ENCODE measurements at places on chromosomes 4 and X.

- DNase-seq: no peak
Observed at GRCh38 chrX:26192204-26192603, at the start of gene MAGEB6. Gene MAGEB6 (plus strand): TSS chrX:26192440. CDS start chrX:26193847, 1,407 bp downstream.

DNA sequence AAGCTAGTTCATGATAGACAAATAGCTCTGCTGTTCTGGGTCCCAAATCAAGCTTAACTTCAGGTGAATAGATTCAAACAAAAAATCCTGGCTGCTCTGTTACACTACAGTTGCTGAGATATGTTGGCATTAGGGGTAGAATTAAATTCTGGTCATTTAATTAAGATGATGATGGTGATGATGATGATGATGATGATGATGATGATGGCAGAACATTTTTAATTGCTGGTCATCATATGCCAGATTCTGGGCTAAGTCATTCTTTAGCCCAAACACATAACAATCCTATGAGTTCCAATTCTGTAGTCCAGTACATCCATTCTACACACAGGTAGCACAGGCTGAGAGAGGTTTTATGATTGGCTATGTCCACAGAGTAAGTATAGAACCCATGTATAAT, 741.5 kb downstream of the STIM2 start:
- no peak for DNase-seq

GRCh38 chr4:4645743-4646142, 103.9 kb upstream of the STX18 start:
- no peak for DNase-seq

DNA sequence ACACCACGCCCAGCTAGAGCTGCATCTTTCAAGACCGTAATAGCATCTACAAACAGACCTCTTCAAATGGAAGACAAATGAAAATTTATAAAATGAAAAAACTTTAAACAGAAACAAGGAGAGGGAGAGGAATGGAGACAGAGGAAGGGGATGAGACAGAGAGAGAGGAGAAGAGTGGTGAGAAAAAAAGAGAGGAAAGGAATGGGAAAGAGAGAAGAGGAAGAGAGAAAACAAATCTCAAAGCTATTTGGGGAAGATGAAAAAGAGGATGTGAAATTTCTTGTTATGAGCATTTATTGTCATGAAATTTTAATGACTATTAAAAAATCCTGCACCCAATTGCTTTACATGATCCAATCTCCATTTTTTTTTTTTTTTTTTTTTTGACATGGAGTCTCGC, 726.9 kb downstream of the GRID2 start:
- no peak for DNase-seq

GRCh38 chrX:131068945-131069719, 11.0 kb downstream of the ARHGAP36 start:
- no peak for DNase-seq

DNA sequence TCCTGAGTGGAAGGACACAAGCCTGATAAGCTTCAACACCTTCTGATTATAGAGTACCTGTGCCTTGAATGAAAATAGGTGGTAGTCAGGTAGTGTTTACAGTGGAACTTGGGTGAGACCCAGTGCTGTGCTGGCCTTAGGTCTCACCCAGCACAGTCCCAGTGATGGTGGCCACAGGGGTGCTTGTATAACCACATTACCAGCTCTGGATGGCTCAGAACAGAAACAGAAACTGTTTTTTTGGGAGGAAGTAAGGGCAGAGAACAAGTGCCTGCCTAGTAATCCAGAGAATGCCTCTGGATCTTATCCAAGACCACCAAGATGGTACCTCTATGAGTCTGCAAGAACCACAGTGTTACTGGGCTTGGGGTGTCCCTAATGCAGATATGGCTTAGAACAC, 171.5 kb upstream of the DIPK2B start:
- DNase-seq: no peak

DNA sequence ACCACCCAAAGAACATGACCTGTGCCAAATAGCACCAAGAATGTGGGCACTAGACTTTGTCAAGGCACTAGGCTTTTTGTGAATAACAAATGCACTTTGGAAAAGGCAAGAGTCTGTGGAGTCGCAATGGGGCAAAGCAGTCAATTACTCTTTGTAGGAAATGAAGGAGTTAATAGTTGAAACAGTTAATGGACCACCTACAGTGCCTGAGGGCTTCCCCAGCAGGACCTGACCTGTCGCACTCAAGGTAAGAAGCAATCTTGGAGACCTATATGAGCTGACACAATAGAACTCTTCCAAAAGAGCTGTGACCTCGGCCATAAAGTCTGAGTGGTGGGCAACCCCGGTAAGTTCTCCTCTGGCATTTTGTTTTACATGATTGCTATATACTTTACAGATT, 49.2 kb upstream of the CAPN6 start:
- DNase-seq: no peak

DNA sequence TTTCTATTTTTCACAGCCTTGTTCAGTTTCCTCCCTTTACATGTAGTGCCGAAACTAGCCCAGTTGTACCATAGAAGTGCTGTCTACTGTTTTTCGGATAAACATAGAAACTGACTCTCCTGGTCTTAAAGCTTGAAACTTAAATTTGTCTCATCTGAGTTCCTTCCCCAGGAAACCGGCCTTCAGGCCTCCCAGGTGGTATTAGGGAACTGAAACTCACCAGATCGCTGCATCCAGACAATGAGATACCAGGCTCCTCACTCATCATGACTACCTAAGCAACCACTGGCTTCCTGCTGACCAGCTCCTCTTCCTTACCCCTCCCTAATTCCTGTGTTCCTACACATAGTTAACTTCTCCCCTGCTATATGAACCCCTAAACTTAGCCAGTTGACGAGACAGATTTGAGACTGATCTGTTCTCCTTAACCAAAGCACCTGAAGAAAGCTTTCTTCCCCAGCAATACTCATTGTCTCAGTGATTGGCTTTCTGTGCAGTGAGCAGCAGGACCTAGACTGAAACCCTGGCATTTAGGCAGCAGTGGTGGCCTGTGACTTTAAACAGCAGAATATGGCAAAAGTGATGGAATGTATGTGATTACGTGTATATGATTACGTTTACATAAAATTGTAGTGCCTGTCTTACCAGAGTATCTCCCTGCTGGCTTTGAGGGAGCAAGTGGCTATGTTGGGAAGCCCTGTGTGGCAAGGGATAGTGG, 959.1 kb upstream of the LCORL start:
- no peak for DNase-seq

GRCh38 chrX:151974336-151975227, at the start of gene GABRE:
Gene GABRE (minus strand): TSS chrX:151974676. CDS start chrX:151974625, 51 bp downstream.
- no peak for DNase-seq

DNA sequence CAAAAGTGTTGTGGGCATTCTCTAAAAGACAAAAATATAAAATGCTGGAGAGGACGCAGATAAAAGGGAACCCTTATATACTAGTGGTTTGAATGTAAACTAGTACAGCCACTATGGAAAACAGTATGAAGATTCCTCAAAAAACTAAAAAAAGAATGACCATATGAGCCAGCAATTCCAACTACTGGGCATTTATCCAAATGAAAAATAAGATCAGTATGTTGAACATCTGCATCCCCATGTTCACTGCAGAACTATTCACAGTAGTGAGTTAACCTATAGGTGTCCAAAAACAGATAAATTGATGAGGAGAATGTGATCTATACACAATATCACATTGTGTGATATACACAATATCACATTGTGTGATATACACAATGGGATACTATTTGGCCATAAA, 1615.3 kb downstream of the PCDH18 start:
- no peak for DNase-seq

GRCh38 chrX:16518131-16518530, 131.8 kb upstream of the S100G start:
- DNase-seq: no peak

DNA sequence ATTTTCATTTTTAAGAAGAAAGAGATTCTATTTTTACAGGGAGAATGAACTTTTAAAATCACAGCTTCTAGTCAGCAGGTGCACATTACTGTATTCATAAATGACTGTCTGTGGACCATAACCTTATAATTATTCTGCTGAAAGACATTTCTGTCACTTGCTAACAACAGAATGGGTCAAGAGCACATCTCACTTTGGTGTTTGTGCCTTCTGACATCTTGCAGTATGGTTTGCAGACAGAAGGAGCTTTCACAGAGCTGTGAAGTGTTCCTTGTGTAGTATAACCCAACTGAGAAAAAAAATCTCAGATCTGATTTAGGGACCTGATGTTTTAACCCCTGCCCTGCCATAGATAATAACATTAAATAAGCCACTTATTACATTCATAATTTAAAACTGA, 131.4 kb upstream of the CTSO start:
- DNase-seq: no peak

- no peak for DNase-seq
Observed at GRCh38 chr4:33060674-33061542, 2340.7 kb downstream of the PCDH7 start.

DNA sequence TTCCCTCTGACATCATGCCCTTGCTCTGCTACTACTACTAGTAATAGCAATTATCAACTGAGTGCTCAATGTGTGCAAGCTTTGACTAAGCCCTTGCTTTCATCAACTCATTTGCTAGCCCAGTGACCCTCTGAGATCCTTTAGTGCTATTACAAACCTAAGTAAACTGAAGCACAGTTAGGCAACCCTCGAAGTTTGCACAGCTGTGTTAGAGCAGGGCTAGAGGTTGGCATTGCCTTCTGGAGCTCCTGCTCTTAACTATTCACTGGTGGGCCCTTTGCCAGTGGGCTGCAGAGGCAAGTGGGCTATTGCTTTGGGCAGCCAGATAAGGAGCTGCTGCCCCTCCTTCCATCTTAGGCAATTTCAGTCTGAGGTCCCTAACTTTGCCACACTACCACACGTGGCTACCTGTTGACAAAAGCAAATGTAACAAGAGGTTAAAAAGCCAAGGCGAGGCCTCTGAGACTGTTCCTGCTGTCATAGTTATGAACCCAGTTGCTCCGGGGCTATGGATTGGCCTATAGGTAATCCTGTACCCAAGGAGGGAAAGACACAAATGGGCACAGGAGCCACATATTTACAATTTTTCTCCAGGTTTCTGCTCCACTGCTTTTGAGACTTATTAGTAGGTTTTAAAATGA, 41.5 kb upstream of the ANKRD50 start:
- DNase-seq: no peak

DNA sequence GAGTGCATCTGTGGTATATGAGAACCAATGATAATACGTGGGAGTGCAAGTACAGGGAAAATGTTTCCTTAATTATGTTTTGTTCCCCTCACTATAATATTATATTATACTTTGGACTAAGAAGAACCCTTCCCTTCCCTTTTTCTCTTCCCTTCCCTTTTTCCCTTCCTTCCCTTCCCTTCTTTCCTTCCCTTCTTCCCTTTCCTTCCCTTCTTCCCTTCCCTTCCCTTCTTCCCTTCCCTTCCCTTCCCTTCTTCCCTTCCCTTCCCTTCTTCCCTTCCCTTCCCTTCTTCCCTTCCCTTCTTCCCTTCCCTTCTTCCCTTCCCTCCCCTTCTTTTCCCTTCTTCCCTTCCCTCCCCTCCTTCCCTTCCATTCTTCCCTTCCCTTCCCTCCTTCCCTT, 36.9 kb upstream of the VSIG4 start:
- DNase-seq: no peak

DNA sequence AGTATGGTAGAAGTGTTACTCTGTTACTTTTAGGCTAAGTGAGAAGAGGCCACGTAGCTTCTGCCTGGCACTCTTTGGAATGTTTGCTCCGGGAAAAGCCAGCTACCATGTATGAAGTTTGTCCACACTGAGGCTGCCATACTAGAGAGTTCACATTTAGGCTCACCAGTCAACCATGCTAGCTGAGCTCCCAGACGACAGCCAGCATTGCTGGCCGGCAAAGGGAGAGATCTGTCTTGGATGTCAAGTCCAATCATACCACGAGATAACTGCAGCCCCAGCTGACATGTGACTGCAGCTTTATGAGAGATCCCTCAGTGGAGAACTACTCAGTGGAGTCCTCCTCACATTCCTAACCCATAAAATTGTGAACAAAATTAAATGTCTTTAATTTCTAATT, 321.2 kb upstream of the F9 start:
- no peak for DNase-seq

GRCh38 chr4:6538575-6538974, 36.4 kb upstream of the MAN2B2 start:
- no peak for DNase-seq

DNA sequence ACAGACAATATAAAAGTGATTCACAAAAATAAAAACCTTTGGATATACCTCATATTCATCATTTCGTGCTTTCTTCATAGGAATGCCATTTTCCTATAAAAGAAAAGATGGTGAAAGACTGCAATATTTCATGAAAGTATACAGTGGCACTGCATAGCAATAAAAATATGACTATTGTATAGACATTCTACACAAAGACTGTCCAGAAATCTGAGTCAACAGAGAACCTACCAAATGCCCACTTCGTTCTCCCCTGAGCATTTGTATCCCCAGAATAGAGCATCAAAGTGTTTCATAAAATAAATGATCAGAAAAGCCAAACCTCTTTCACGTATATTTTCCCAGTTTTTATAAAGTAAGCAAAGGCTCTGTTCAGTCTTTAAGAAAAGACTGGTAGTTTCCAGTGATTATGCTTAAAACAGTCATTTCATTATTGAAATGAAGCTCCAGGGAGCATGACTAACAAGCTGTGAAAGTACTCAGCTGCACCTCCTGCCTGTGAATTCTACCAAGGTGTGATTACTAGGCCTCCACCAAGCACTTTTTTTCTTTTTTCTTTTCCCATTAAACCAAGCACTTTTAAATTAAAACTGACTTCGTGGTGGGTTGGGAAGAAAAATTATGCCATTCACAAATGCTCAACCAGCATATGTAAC, 20.2 kb downstream of the PPA2 start:
- DNase-seq: no peak

DNA sequence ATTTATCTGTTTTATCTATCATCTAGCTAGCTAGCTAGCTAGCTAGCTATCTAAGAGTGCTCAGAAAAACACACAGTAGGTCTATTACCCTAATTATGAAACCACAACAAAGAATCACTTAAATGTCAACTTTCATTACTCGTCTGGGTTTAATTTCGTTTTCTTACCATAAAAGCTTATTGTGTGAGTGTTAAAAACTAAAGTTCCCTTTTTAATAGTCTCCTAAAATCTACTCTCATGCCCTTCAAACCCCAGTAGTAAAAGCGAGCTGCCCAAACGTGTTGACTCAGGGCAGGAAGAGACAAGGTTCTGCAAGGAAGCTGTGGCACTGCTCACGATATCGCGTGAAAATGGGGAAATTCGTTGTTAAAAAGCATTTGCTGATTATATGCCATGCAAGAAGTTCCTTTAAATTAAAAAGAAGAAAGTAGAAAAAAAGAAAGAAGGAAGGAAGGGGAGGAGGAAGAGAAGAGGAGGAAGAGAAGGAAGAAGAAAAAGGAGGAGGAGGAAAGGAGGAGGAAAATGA, 595 bp downstream of the MBNL3 start:
- DNase-seq: peak; percentile 80

DNA sequence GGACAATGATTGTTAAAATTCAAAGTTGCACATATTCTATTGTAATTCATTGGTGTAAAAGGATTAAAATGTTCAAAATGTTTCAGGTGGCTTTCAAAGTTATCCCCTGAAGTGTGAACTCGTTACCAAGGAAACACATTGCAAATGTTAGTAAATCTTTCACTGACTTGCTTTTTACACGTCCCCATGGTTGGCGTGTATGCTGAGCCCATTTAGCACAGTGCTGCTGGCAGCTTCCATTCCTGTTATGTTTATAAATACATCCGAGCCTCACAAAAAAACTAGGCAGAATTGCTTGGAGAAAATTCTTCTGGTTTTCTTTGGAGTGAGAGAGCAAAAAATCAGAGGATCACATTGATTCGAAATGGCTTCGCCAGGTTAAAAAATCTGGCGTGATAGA, 105.9 kb upstream of the HPGD start:
- DNase-seq: no peak
